ENCODE measurements at places on chromosomes 4 and X. TPM values are rescaled to one million over a fixed set of nuclear protein-coding genes. Genes with fewer than 3 reads are reported as not detected.

The TMPRSS11A gene
- total RNA-seq: not detected

The ADH1A gene
- not detected for total RNA-seq

The RHOXF2 gene
- not detected for total RNA-seq

The NAA11 gene
- not detected for total RNA-seq

The MAGEB2 gene
- total RNA-seq: not detected

The SAT1 gene
- total RNA-seq: 394 TPM

The MAGEA2 gene
- total RNA-seq: 0.07 TPM

Data from A549 treated with Hydrocortisone at 1 μM for 4 hours (cell line).